ENCODE measurements at places on chromosomes 4 and X.

GRCh38 chrX:148662014-148662413 lies 161.6 kb downstream of the AFF2 start:
- H3K4me1 ChIP-seq: no peaks in the 10 kb centered on the region
- no peaks in the 10 kb centered on the region for H3K36me3 ChIP-seq
- no peaks in the 10 kb centered on the region for H3K27me3 ChIP-seq

DNA sequence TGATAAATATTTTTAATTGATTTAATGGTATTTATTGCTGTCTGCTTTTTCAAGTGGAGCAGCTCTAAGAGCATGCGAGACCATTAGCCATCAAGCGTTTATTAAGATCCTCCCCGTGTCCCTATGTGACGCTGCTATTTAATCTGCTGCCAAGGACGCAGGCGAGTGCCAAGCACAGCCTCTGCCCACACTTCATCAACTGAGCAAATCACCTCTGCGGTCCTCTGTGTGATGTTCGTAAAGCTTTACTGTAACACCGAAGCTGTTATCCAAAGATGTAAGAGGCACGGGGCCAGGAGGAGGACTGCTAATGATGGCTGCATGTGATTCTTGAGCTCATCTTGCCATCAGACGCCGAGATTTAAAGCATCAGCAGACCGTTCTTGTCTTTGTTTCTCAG lies 79.5 kb downstream of the STOX2 start:
- no peak overlapping the region for H3K4me3 ChIP-seq
- peaks cover 8% of the 10 kb centered on the region for H3K27me3 ChIP-seq
- no peak for DNase-seq
- H3K4me1 ChIP-seq: no peaks in the 10 kb centered on the region

DNA sequence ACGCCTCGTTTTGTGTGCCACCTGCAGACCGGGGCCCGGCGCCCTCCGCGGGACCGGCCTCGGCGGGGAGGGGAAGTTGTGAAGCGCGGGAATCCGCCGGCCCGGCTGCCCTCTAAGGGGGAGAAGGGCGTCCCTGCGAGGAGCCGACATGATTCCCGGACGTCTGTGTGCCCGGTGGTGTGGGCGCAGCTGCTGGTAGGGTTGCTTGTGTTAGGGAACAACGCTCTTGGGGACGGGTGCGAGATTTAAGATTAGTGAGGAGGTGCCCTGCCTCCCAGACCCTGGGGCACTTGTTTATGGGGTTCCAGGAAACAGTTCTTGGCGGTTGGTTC lies 627 bp downstream of the CDKN2AIP start:
- no peaks in the 10 kb centered on the region for H3K27me3 ChIP-seq
- H3K4me3 ChIP-seq: peak overlapping the region; percentile 96
- peak overlapping the region; percentile 98 for H3K27ac ChIP-seq
- peaks cover 45% of the 10 kb centered on the region for H3K4me1 ChIP-seq

- no peaks in the 10 kb centered on the region for H3K4me1 ChIP-seq
- H3K27me3 ChIP-seq: peaks cover 2% of the 10 kb centered on the region
- DNase-seq: no peak
- H3K27ac ChIP-seq: no peak overlapping the region
These were observed 59.8 kb upstream of the GPM6B start for GRCh38 chrX:13876652-13877051.

- H3K36me3 ChIP-seq: no peaks in the 10 kb centered on the region
- no peak overlapping the region for H3K4me3 ChIP-seq
- DNase-seq: no peak
These were observed 3.2 kb upstream of the CLOCK start for GRCh38 chr4:55549888-55550287.

- no peak overlapping the region for H3K4me3 ChIP-seq
- no peak for DNase-seq
- no peaks in the 10 kb centered on the region for H3K4me1 ChIP-seq
- H3K27me3 ChIP-seq: peaks cover 4% of the 10 kb centered on the region
- H3K27ac ChIP-seq: no peak overlapping the region
These were observed 146.7 kb downstream of the COL25A1 start for GRCh38 chr4:109155682-109156283.

GRCh38 chr4:11914406-11914805 lies 485.7 kb upstream of the HS3ST1 start:
- no peak for DNase-seq
- no peaks in the 10 kb centered on the region for H3K36me3 ChIP-seq
- no peaks in the 10 kb centered on the region for H3K4me1 ChIP-seq
- no peaks in the 10 kb centered on the region for H3K27me3 ChIP-seq
- no peak overlapping the region for H3K4me3 ChIP-seq

- no peak for DNase-seq
- no peaks in the 10 kb centered on the region for H3K4me1 ChIP-seq
- H3K27ac ChIP-seq: no peak overlapping the region
- H3K36me3 ChIP-seq: no peaks in the 10 kb centered on the region
- no peak overlapping the region for H3K4me3 ChIP-seq
These were observed 11.0 kb upstream of the ARHGAP36 start for GRCh38 chrX:131047180-131047579.

- peak; percentile 70 for DNase-seq
- H3K27me3 ChIP-seq: peaks cover 4% of the 10 kb centered on the region
- peak within 1 kb of the TSS; percentile 89 for H3K27ac ChIP-seq
- peaks cover 35% of the 10 kb centered on the region for H3K4me1 ChIP-seq
- no peaks in the 10 kb centered on the region for H3K36me3 ChIP-seq
These were observed at the start of gene TLR6 for GRCh38 chr4:38856524-38857337. TLR6 (minus strand) TSS chr4:38856817; CDS start chr4:38829473, 27,344 bp downstream.

DNA sequence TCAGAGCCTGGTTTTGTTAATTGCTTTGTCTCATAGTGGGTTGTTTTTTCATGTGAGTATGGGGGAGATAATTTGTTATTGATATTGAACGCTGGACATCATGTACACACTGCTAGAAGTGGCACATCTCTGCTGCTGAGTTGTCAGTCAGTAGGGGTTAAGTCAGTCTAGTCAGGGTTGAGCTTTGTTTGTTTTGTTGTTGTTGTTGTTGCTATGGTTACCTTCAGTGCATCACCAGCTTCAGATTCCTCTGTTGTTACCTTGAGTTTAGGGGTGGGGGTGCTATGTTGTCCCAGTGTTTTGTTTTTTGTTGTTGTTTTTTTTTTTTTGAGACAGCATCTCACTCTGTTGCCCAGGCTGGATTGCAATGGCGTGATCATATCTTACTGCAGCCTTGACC lies 9.9 kb downstream of the YIPF6 start:
- no peak overlapping the region for H3K4me3 ChIP-seq
- DNase-seq: no peak
- H3K4me1 ChIP-seq: peaks cover 47% of the 10 kb centered on the region
- no peaks in the 10 kb centered on the region for H3K27me3 ChIP-seq
- H3K27ac ChIP-seq: peak overlapping the region; percentile 42
- peaks cover 25% of the 10 kb centered on the region for H3K36me3 ChIP-seq

GRCh38 chr4:82761229-82761628 lies 37.4 kb downstream of the SCD5 start:
- H3K27me3 ChIP-seq: peaks cover 3% of the 10 kb centered on the region
- H3K4me1 ChIP-seq: no peaks in the 10 kb centered on the region
- no peak overlapping the region for H3K4me3 ChIP-seq

DNA sequence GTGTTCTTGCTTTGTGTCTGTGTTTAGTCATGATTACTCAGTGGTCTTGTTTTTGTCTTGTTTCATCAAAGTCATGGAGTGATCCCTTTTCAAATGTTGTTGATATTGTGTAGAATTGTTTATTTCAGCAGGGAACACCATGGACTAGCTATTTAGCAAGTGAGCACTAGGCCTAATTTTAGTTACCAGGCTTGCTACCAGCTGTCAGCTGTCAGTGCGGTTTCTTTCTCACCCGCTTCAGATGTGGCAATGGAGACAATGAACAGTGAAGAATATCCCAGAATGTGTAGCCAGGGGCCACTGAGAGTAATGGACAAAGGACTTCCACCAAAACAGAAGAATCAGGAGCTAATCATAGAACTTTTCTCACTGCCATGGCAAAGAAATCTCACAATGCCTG lies 432.8 kb upstream of the FMR1 start:
- H3K27me3 ChIP-seq: no peaks in the 10 kb centered on the region
- no peak overlapping the region for H3K27ac ChIP-seq
- DNase-seq: no peak
- H3K4me3 ChIP-seq: no peak overlapping the region
- no peaks in the 10 kb centered on the region for H3K36me3 ChIP-seq

- H3K4me1 ChIP-seq: peaks cover 10% of the 10 kb centered on the region
- H3K4me3 ChIP-seq: no peak overlapping the region
- no peak for DNase-seq
These were observed 1.4 kb downstream of the SPON2 start for GRCh38 chr4:1170976-1171310.

GRCh38 chrX:69029771-69030170 lies 135.5 kb downstream of the PJA1 start:
- peaks cover 2% of the 10 kb centered on the region for H3K4me1 ChIP-seq
- no peak overlapping the region for H3K4me3 ChIP-seq
- H3K36me3 ChIP-seq: no peaks in the 10 kb centered on the region
- H3K27me3 ChIP-seq: no peaks in the 10 kb centered on the region
- H3K27ac ChIP-seq: no peak overlapping the region
- DNase-seq: no peak

DNA sequence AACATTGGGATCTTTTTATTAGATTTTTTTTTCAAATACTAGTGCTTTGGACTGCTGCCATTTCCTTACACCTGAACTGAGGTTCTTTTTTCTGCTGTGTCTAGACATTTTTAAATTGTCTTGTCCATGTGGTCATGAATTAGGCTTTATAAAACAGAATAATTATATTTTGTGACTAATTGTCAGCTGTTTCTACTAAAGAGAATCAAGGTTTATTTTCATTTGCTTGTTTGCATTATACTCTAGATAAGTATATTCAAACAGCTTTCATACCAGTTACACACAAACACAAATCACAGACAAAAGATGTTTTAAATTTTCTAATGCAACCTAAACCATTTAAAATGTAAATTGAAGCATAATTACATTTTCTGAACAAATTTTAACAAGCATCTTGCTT lies 194.7 kb downstream of the GALNTL6 start:
- no peak overlapping the region for H3K4me3 ChIP-seq
- no peak overlapping the region for H3K27ac ChIP-seq
- H3K36me3 ChIP-seq: no peaks in the 10 kb centered on the region
- no peaks in the 10 kb centered on the region for H3K4me1 ChIP-seq

DNA sequence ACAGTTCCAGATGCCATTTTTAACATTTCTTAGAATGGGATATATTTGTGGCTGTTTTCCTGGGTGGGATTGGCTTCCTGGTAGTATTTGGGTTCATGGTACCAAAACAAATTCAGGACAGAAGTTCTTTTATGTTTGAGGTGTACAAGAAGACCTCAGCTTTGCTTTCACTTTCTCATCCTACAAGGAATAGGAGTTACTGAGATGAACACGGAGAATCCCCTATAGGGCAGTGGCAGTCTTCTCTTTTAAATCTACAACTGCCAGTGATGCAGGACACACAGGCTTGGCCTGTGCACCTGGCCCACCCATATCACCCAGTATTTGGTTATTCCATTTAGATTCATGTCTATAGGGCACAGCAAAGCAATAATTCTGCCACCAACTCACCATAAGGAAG lies 35.2 kb downstream of the SLC10A7 start:
- peaks cover 27% of the 10 kb centered on the region for H3K4me1 ChIP-seq
- H3K36me3 ChIP-seq: peaks cover 34% of the 10 kb centered on the region
- no peak overlapping the region for H3K4me3 ChIP-seq
- H3K27ac ChIP-seq: peak overlapping the region; percentile 33

- no peaks in the 10 kb centered on the region for H3K27me3 ChIP-seq
- no peak overlapping the region for H3K27ac ChIP-seq
- H3K36me3 ChIP-seq: no peaks in the 10 kb centered on the region
These were observed 520.7 kb upstream of the HS3ST1 start for GRCh38 chr4:11949355-11949754.

DNA sequence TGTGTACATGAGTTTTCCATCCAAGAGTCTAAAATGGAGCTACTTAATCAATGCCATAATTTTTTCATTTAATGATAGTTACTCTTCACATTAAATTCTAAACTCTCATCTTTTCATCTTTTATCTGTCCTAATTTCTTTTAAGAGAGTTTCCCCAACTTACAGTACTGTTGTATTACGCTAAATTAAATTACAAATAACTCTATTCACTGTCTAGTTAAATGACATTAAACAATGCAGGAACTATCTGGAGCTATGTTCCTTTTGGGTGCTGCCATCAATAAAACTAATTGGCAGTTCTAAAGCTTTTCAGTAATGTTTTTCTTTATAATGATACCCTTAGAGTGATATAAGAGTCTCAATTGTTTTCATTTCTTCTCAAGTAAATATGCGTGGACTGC lies 227.6 kb downstream of the ANKRD50 start:
- no peak overlapping the region for H3K27ac ChIP-seq
- H3K36me3 ChIP-seq: no peaks in the 10 kb centered on the region
- no peak for DNase-seq
- H3K4me3 ChIP-seq: no peak overlapping the region
- H3K27me3 ChIP-seq: no peaks in the 10 kb centered on the region

- H3K27me3 ChIP-seq: no peaks in the 10 kb centered on the region
- no peak overlapping the region for H3K4me3 ChIP-seq
- H3K4me1 ChIP-seq: peaks cover 3% of the 10 kb centered on the region
- no peak for DNase-seq
These were observed 13.7 kb upstream of the ZBTB33 start for GRCh38 chrX:120236687-120237479.

DNA sequence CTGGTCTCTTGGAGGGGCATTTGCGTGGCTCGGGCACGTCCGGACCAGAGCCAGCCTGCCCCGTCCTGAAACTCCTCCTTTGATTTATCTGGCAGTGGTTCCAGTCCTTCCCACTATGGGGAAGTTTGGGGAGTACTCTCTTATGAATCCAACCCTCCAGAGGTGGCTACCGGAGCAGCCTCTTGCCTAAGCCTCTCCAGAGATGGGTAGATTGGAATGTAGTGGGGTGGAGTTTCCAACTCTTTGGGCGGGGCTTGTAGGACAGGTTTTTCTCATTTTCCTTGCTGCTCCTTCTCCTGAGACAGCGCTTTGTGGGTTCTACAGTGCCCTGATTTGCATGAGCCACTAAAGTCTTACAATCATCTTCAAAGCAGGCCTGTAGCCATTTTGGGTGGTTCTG lies 60.1 kb upstream of the XAGE1B start:
- DNase-seq: no peak
- no peak overlapping the region for H3K4me3 ChIP-seq
- no peaks in the 10 kb centered on the region for H3K27me3 ChIP-seq

- no peaks in the 10 kb centered on the region for H3K4me1 ChIP-seq
- H3K27me3 ChIP-seq: no peaks in the 10 kb centered on the region
- DNase-seq: no peak
These were observed 69.2 kb upstream of the GRID2 start for GRCh38 chr4:92234393-92235176.

DNA sequence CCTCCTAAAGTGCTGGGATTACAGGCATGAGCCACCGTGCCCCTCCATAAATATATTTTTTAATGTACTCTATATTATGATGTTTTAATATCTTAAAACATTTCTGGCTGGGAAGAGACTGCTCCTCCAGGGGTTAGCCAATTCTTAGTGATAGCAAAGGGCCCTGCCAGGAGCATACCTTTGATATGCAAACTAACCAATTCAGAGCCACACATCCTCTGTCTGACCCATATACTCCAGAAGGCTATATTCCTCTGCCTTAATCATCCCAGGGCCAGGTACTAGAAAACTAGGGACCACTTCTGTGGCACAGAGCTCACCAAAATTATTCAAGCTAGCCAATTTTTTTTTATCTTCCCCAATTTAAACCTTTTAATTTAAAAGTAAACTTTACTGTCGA lies 43.6 kb upstream of the BEX4 start:
- H3K4me3 ChIP-seq: no peak overlapping the region
- no peaks in the 10 kb centered on the region for H3K36me3 ChIP-seq
- H3K4me1 ChIP-seq: no peaks in the 10 kb centered on the region
- no peak overlapping the region for H3K27ac ChIP-seq
